MM.1S (cell line): ENCODE measurements at places on chromosomes 7 and 10.

- DNase-seq, result no peak
These were observed 101.7 kb upstream of the SVIL start for GRCh38 chr10:29736366-29737073.

DNA sequence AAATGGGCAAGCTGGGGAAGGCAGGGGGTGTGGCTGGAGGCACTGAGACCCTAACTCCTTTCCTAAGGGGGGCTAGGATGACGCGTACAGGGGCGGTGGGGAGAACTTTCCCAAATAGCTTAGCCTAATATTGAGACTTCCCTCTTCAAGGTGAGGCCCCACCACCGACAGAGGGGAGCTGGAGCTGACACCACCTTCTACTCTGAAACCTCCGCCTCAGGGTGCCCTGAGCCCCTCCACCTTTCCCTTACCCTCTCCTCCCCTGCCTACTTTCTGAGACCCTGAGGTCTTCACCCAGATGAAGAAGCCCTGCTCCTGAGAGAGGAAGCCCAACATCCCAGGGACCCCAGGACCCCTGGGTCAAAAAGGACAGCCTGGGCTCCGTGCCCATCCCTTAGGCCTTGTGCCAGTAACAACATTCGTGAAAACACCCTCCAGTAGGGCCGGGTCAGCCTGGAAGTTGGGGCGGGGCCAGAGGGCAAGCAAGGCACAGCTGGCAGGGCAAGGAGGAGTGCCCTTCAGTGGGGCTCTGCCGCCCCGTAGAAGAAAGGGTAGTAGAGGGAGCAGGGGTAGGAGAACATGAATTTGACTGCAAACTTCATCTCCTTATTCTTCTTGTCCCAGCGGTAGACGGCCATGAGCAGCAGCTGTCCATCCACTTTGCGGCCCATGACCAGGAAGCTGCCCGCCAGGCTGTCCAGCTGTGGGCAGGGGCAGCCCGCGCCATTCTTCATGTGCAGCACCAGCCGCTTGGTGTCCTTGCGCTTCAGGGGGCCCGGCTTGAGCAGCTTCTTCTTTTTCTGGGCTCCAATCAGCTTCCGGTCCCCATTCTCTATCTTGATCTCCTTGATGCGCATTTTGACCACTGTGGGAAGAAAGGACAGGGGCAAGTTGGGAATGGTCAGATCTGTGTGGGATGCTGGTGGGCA is 4.5 kb downstream of the SFRP5 start:
- no peak for DNase-seq

- no peak for DNase-seq
These were observed 93.6 kb downstream of the TMEM178B start for GRCh38 chr7:141167381-141167964.

GRCh38 chr10:3834404-3834803 is 49.4 kb upstream of the KLF6 start:
- DNase-seq, result no peak

GRCh38 chr10:92419740-92420545 is 129.0 kb downstream of the MARCHF5 start:
- no peak for DNase-seq

- no peak for DNase-seq
These were observed 6.2 kb upstream of the MBL2 start for GRCh38 chr10:52778511-52779392.

DNA sequence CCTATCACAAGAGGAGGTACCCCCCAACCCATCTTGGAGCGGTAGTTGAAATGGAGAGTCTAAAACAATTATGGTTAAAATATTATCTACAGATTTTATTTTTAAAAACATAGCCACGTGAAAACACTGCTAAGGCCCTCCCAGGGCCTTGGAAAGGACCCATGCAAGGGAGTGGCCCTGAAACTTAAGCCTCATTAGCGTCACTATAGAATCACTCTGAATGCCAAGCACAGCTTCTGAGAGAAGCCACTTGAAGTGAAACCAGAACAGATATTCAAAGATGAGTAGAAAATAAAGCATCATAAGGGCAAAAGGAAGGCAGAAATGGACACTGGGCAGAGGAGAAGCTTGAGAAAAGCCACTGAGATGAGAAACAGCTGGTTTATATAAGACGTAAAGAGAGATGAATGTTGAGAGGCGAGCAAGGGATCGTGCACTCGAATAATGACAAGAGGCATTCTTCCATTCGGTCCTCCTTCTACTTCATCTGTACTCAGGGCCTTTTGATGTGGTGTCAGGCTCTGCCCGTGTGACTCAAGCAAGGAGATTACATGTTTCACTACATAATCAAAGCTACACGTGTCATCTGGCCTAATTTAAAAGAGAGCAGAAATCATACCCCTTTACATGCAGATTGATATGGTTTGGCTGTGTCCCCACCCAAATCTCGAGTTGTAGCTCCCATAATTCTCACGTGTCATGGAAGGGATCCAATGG is 33.4 kb upstream of the SLC39A12 start:
- no peak for DNase-seq

DNA sequence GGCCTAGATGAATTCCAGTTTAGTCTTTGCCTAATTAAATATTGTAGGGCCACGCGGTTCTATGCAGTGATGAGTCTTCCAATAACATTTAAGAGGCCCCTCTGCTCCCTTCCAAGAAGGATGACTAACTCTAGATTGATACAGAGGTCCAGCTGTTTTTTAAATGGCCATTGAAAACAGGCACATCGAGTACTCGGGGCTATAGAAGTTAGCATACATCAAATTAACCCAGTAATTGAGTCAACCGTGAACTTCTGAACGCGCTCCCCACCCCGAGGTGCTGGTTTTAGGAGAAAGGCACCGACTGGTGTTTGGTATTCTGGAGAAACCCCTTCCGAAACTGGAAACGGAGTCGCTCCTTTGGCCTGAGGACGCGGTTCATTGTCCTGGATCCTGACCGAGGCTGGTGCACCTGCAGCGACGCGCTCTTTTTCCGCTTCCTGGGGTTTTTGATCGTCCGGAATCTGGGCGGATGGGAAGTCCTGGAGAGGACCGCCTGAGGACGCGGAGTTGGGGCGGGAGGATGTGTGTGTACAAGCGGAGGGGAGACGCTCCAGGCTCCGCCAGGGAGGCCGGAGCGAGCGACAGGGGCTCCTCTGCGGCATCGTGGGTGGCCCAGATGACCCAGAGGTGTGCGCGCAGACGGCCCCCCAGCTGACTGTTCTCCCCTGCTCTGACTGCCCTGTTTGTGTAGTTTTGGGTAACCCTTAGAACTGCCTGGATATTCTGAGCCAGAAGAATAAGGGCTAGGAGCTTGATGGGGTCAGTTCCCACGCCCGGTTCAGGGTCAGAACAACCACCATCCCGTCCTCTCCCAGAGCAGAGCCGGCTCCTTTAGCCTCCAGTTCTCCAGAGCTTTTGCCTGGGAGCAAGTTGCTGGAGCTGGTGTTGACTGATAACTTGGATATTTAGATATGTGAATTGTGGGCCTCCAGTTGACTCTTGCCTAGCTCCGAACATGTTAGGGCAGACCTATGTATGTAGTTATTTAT is 711 bp downstream of the FAM221A start:
- no peak for DNase-seq

DNA sequence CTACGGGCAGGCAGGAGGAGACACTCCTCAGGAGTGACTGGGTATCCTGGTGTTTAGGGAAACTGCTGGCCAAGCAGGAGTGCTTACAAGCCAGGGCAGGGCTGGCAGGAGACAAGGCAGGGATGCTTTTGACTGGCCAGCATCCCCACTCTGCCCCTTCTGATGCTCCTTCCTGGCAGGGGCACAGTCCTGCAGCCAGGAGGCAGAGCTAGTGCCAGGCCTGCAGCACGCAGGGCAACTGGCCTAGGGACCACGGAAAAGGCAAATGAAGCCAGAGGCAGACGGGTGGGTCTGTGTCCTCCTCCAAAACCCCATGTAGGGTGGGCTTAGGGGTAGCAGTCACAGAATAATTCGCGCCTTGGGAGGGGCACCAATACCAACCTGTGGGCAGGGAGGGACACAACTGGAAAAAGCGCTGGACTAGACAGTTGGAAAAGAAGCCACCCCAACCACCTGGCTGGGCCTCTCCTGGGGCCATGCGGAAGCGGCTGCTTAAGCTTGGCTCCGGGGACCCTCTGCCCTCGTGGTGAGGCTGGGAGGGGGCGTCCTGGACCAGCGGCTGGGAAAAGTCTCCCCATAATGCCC is 4.8 kb downstream of the IMPDH1 start:
- DNase-seq, result peak; percentile 45

GRCh38 chr10:16948361-16948760 is 131.1 kb upstream of the RSU1 start:
- no peak for DNase-seq

DNA sequence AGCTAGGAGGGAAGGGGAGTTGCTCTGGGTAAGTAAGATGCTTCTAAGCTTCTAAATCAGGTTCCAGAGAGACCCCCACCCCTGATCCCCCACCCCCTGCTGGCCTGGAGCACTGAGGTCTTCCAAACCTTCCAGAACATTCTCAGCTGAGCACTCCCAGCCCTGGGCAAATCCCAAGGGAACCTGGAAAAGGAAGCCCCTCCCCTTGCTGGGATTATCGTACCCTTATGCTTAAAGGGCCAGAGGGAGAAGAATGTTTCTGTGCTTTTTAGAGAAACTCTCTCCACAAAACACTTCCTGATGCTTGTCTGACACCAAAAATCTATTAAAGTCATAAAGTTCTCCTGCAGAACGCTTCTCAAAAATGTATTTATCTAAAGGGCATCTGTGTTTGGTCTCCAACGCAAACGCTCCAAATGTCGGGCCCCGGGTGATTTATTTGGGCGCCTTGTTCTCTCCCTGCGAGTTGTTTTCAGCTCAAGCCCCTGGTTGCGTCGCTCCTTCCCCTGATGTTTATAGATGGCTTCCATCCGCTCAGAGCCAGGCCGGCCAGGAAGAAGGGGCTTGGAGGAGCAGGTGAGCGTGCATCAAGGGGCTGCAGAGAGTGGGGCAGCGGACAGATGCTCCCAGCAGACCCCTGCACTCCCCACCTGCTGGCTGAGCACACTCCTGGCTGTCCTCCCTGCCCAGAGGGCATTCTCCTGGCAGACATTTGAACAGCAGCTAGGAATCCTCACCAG is 8.2 kb upstream of the RET start:
- no peak for DNase-seq

DNA sequence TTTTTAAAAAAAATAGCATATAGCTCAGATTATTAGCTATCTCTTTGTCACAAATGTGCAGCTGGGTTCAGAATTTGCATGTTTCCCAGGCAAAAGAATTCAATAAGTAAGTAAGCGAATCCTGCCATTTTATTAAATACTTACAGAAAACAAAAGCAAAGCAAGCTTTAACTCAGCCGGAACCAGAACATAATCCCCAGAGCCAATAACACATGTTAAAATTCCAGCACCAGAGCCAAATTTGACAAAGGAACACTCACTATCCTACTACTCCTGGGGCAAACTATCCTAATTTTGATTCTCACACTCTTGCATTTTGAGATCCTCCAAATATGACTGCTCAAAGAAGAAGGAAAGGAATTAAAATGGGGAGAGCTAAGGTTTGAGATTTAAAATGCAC is 32.6 kb downstream of the LRRTM3 start:
- DNase-seq, result no peak
